ENCODE measurements at places on chromosomes 13 and 19.
A peak's percentile ranks its signal among the peaks of the same experiment; 100 is the strongest.

DNA sequence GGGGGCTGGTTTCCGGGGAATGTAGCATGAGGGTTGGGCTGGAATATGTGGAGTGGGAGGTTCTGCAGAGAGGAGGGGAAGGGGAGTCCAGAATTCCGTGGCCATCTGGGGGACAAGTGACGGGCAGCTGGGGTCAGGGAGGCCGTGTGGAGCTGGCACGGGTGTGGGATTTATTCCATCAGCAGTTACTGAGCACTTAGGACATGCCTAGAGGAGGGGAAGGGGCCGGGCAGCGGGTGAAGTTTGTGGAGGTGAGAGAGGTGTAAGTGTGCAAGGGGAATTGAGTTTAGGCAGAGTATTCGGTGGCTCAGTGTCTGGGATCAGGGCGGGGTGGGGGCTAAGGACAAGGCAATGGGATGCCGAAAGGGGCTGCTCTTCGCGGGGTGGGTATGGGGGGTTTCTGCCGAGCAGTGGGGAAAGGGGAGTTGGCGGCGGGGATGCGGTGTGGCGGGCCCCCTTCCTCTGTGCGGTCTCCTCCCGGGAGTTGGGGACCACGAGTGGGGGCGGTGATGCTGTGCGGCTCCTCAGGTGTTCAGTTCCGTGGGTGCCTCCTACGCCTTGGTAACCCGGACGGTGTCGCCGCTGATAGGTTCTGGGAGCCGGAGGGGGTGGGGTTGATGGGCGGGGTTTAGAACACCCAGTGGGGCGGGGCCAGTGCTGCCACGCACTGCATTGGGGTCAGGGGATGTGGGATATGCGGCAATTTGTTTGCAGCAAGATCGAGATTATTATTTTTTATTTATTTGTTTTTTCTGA lies 5.4 kb downstream of the CCDC61 start:
- H3K27me3 ChIP-seq: peaks cover 5% of the 10 kb centered on the region
- DNase-seq: peak; percentile 77
- peak overlapping the region; percentile 98 for H3K4me3 ChIP-seq
- no peaks in the 10 kb centered on the region for H3K36me3 ChIP-seq
- H3K27ac ChIP-seq: peak overlapping the region; percentile 66

DNA sequence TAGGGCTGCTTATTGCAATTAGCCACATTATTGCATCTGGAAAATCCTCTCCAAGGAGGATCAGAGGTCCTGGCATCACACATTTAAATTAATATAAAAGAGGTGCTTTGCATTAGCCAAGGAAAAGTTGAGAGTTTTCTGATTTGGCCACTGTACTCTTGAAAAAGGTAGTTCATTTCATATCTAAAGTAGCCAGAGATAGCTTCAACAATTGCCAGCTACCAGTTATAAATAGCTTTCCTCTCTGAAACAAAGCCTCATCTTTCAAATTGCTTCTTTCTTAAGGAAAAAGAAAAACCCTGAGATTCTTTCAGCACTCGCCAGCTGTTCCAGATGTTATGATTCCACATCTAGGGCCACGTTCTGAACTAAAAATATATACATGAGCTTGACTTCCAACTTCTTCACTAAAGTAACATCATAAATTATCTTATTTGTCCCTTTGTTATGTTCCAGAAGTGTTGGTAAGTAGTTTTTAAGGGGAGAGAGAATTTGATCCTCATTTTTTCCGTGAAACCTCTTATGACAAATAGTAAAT lies 69.6 kb downstream of the ERCC5 start:
- no peak overlapping the region for H3K27ac ChIP-seq
- H3K27me3 ChIP-seq: peaks cover under 1% of the 10 kb centered on the region
- DNase-seq: no peak
- H3K4me1 ChIP-seq: peaks cover 4% of the 10 kb centered on the region
- H3K36me3 ChIP-seq: no peaks in the 10 kb centered on the region

- no peak for DNase-seq
- H3K36me3 ChIP-seq: peaks cover 6% of the 10 kb centered on the region
- H3K4me1 ChIP-seq: no peaks in the 10 kb centered on the region
- no peak overlapping the region for H3K4me3 ChIP-seq
Observed at GRCh38 chr19:46173886-46174480, 25.9 kb downstream of the IGFL2 start.

DNA sequence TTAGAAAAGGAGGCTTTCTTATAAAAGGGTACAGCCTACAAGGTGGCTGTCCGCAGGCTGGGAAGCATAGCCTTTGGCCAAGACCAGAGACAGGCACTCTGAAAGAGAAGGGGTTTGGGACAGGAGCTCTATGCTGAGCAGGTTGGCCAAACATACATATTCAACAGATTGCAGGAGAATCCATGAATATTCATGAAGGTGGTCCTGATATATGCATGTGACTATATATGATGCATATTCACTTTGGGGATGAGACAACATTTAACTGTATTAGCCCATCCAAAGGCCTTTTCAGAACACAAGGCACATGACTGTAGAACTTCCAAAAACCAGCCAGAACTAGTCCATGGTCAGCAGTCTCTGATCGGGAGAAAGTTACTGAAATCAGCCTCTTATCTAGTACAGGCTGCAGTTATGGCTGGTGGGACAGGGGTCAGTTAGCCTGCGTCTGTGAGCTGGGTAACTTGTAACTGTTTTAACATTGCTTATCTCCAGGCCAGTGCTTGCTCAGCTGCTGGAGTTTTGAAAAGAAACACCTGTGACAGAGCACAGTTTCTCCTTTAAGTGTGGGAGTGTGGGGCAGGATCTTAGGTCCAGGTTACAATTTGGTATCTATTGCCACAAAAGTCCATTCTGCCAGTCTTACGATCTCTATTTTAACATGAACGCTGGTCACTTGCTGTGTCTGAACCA lies 924.2 kb downstream of the UQCRFS1 start:
- peaks cover 4% of the 10 kb centered on the region for H3K27me3 ChIP-seq
- H3K4me3 ChIP-seq: no peak overlapping the region
- H3K36me3 ChIP-seq: no peaks in the 10 kb centered on the region
- DNase-seq: no peak
- peaks cover 20% of the 10 kb centered on the region for H3K4me1 ChIP-seq

DNA sequence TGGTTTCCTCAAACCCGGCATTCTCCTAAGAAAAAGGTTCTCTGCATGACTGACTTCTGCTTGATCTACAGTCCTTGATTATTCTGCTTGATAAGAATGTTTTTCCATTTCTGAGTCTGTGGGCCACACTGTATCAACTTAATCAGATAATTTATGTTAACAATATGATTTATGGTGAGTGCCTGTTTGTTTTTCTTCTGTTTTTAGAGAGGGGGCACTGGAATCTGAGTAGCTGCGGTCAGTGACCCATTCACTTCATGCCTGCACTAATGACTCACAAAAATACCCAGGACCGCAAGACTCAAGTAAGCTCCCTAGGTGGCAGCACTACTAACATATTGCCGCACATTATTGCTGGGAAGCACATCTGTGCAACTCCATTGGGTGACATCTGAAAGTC lies 542.3 kb upstream of the ATXN8OS start:
- no peak overlapping the region for H3K4me3 ChIP-seq
- no peaks in the 10 kb centered on the region for H3K4me1 ChIP-seq
- no peaks in the 10 kb centered on the region for H3K27me3 ChIP-seq
- H3K36me3 ChIP-seq: no peaks in the 10 kb centered on the region
- DNase-seq: peak; percentile 18

- no peak overlapping the region for H3K4me3 ChIP-seq
- peaks cover 4% of the 10 kb centered on the region for H3K27me3 ChIP-seq
- no peak overlapping the region for H3K27ac ChIP-seq
- H3K4me1 ChIP-seq: peaks cover 2% of the 10 kb centered on the region
- H3K36me3 ChIP-seq: peaks cover 31% of the 10 kb centered on the region
- DNase-seq: no peak
Observed at GRCh38 chr13:20019043-20019442, 60.5 kb downstream of the ZMYM2 start.

GRCh38 chr13:28623782-28624706 lies 34.9 kb upstream of the POMP start:
- H3K36me3 ChIP-seq: no peaks in the 10 kb centered on the region
- no peaks in the 10 kb centered on the region for H3K4me1 ChIP-seq
- DNase-seq: no peak
- H3K27ac ChIP-seq: peak overlapping the region; percentile 5
- peaks cover 3% of the 10 kb centered on the region for H3K27me3 ChIP-seq
- no peak overlapping the region for H3K4me3 ChIP-seq

- H3K4me3 ChIP-seq: no peak overlapping the region
- H3K4me1 ChIP-seq: peaks cover 4% of the 10 kb centered on the region
- H3K27me3 ChIP-seq: peaks cover 2% of the 10 kb centered on the region
- no peak overlapping the region for H3K27ac ChIP-seq
- H3K36me3 ChIP-seq: no peaks in the 10 kb centered on the region
Observed at GRCh38 chr13:35796623-35797022, 320.1 kb upstream of the MAB21L1 start.

DNA sequence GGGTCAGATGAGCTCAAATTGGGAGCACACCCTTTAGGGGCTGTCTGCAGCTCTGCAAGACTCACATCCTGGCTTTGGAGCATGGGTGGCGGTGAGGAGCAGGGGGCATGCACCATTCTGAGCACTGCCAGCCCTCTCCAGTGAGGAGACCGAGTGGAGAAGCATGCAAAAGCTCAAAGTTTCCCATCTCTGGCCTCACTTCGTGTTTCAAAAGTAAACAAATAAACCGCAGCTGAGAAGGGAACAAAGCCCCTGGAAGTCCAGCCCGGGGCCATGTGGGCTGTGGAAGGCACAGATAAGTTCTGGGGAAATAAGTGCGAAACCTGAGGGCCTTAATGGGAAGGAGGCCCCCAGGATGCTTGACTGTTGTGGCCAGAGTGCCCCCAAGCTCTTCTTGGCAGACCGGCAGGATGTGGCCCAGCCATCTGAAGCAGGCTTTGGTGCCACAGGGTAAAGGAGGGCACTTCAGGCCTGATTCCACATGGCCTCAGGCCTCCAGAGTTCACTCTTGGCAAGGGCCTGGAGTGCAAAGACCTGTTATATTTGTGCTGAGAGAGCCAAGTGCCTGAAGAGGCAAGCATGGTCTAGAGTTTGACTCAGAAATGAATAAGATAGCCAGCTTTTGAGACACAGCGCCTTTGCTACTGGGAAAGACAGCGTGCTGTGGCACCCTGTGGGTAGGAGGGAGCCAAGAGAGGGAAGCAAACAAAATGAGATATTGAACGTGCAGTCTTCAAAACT lies 1.2 kb downstream of the MEDAG start:
- peaks cover 8% of the 10 kb centered on the region for H3K27me3 ChIP-seq
- H3K4me1 ChIP-seq: peaks cover 6% of the 10 kb centered on the region
- H3K27ac ChIP-seq: no peak overlapping the region
- DNase-seq: no peak
- H3K4me3 ChIP-seq: peak overlapping the region; percentile 73

DNA sequence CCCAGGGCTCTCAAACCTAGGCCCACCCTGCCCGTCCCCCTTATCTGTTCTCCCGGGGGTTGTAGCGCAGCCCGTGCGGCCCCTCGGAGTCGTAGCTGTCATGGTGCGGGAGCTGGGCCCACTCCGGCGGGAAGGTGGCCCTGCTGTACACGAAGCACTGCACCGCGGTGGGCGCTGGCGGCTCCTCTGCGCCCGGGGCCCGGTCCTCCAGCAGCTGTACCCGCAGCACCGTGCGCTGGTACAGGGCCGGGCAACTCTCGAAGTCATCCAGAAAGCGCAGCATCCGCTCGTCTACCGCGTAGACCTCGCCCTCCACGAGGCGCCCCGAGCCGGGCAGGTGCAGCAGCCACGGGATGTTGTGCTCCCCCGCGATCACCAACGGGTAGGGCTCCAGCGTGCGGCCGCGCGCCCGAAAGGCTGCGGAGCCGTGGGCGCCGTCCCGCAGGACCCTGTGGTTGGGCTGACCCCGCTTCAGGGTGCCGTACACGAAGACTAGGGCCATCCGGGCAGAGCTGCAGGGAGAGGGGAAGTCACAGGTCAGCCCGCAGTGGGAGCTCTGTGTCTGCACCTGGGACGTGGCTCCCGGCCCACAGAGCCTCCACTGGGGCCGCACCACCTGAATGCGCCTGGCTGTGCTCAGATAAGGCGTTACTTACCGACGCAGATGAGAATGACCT lies 56.4 kb downstream of the GGACT start:
- peaks cover 24% of the 10 kb centered on the region for H3K4me1 ChIP-seq
- no peak for DNase-seq
- no peak overlapping the region for H3K4me3 ChIP-seq
- no peak overlapping the region for H3K27ac ChIP-seq
- peaks cover 11% of the 10 kb centered on the region for H3K36me3 ChIP-seq

GRCh38 chr13:99276706-99277105 lies 18.5 kb upstream of the GPR18 start:
- no peak for DNase-seq
- H3K27ac ChIP-seq: no peak overlapping the region
- H3K4me3 ChIP-seq: no peak overlapping the region
- no peaks in the 10 kb centered on the region for H3K36me3 ChIP-seq

GRCh38 chr19:4278419-4279266 lies at the start of gene SHD:
Gene SHD (plus strand): TSS chr19:4279266. CDS start chr19:4280064, 798 bp downstream.
- peaks cover 12% of the 10 kb centered on the region for H3K27me3 ChIP-seq
- H3K27ac ChIP-seq: peak within 1 kb of the TSS; percentile 98
- peaks cover 3% of the 10 kb centered on the region for H3K4me1 ChIP-seq
- peak within 1 kb of the TSS; percentile 93 for H3K4me3 ChIP-seq

DNA sequence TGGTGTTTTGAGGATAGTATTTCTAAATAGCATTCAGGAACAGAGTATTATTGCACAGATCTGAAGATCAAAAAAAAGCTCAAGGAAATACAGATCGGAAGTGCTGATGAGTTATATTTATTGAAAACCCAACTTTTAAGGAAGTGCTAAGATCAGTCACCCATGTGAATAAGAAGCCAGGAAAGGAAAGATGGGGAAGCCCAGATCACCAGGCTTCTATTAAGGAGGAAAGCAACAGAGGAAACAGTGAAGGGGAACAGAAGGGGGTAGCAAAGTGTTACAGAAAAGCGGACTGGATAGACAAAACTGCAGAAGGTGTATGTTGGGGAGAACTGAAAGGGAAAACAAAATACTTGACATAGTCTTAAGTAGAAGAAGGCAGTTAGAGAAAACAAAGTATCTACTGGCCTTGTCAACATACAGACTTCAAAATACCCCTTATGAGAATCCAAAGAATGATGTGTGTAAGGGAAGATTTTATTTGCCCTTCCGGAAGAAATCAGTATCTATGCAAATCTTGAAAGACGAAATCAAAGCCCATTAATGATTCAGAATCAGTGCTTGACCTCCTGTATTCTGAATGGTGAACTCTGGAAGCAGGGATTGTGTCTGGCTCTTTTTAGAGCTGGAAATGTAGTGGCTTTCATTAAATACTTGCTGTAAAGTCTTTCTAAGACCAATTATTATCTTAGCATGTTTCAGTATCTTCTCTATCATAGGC lies 12.1 kb downstream of the UFM1 start:
- H3K27ac ChIP-seq: no peak overlapping the region
- no peaks in the 10 kb centered on the region for H3K36me3 ChIP-seq
- no peak overlapping the region for H3K4me3 ChIP-seq
- H3K27me3 ChIP-seq: no peaks in the 10 kb centered on the region
- no peaks in the 10 kb centered on the region for H3K4me1 ChIP-seq

- peak overlapping the region; percentile 80 for H3K4me3 ChIP-seq
- no peaks in the 10 kb centered on the region for H3K36me3 ChIP-seq
- H3K27me3 ChIP-seq: peaks cover 3% of the 10 kb centered on the region
- peaks cover 12% of the 10 kb centered on the region for H3K4me1 ChIP-seq
- DNase-seq: no peak
- H3K27ac ChIP-seq: peak overlapping the region; percentile 33
Observed at GRCh38 chr19:57282011-57282643, 1.8 kb downstream of the ZNF460 start.

GRCh38 chr19:17505223-17505622 lies 6.2 kb upstream of the PGLS start:
- H3K27ac ChIP-seq: no peak overlapping the region
- no peak for DNase-seq
- no peak overlapping the region for H3K4me3 ChIP-seq
- no peaks in the 10 kb centered on the region for H3K4me1 ChIP-seq
- peaks cover 4% of the 10 kb centered on the region for H3K27me3 ChIP-seq
